ENCODE measurements at places on chromosomes 1 and 21.

GRCh38 chr1:171139890-171140289 is 45.2 kb upstream of the FMO2 start:
- DNase-seq, result no peak

DNA sequence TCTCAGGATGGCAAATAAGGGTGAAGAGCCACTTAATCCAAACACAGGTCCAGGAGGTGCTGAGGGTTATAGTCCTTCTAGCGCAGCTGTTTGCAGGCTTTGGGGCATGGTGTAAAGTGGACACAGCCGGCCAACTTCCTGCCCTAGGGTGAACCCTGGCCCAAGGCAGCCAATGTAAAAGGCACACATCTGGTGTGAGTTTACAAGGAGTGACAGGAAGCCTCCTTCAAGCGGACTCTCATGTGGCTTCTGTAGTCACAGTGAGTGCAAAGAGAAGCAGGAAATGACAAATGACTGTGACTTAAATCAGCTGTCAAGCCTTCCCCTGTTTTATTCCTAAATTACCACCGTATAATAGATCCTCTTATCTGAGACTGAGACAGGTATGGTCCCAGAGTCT is 213.0 kb downstream of the CRB1 start:
- no peak for DNase-seq

DNA sequence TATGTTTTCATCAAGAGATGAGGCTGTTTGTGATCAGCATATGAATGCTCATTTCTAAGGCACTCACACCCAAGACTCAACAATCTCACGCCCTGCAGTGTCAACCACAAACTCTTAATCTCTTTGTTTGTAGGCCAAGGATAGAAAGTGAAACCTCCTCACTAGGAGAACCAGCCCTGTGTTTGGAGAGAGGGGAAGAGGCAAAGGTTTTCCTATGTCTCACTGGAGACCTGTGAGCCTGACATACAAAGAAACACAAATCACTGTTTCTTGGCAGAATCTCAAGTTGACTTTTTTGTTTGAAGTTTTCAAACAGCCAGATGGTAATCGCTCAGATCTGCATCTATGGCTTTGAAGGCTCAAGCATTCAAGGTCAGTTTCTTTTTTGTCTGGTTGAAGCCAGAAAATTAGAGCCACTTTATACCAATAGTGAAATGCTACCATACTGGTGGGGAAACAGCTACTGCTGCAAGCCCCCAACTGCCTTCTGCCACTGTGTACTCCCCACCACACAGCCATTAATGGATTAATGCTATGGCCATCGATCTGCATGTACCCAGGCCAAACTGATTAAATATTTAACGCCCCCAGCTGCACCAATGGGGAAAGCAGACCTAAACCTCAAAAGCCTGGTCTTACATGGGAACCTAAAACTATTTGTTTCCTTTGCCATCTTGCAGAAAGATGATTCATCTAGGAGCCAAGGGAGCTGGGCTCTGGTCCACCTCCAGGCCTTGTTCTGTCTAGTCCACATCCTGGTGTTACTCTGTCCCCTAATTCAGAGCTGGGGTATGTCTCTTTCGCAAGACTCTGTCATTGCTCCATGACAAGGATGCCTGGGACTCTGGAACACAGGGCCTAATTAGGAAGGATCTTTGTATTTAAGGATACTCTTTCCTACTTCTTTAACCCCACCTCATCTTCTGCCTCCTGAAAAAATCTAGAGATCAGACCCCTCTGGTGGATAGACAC is 16.3 kb downstream of the PDZK1 start:
- DNase-seq, result no peak

- no peak for DNase-seq
Measured at GRCh38 chr1:246275036-246275435, 232.0 kb downstream of the SMYD3 start.

- peak; percentile 82 for DNase-seq
Measured at GRCh38 chr1:221394011-221394544, 347.8 kb downstream of the DUSP10 start.

GRCh38 chr1:1680031-1680911 is 12.3 kb downstream of the SLC35E2B start:
- DNase-seq, result no peak

- DNase-seq, result no peak
Measured at GRCh38 chr1:54619749-54620148, 3.6 kb downstream of the FAM151A start.

- no peak for DNase-seq
Measured at GRCh38 chr1:67832737-67833601, at the start of gene GNG12. Gene GNG12, minus strand, starts transcription at chr1:67833467. Its CDS starts 125,781 bp downstream, at chr1:67707686.

DNA sequence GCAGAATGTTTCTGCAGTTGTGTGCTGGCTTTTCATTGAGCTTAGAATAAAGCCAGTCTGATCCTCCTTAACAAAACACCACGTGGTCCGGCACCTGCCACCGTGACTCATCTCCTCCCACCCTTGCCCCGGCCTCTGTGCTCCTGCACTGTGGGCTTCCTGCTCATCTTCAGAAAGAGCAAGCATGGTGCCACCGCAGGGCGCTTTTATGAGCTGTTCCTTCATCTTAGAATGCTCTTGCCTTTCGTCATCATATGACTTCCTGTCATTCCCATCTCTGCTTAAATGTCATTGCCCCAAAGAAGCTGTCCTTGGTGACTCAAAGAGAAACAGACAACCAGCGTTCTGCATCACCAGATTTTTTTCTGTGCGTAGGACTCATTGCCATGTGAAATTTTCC is 117.8 kb downstream of the HHAT start:
- DNase-seq, result no peak

GRCh38 chr1:23597635-23598388 is 38.5 kb upstream of the ID3 start:
- DNase-seq, result no peak

All from spinal cord (tissue), 10 donors.